Fibroblast of lung (primary cell): ENCODE measurements at places on chromosomes 3 and 15. TPM values are rescaled to one million over a fixed set of nuclear protein-coding genes. Genes with fewer than 3 reads are reported as not detected.

The SERF2 gene
- polyA plus RNA-seq, result 1,159 and 1,227 TPM in 2 replicates

The CHRM5 gene
- 0.01 and 0.03 TPM in 2 replicates for polyA plus RNA-seq

The TICRR gene
- 1.6 and 3.6 TPM in 2 replicates for polyA plus RNA-seq

The GOLGA8T gene
- polyA plus RNA-seq, result 0.03 TPM in 1 of 2 replicates, not detected in the other

GRCh38 chr3:55065331-55065730 is 137.5 kb upstream of the LRTM1 start:
- DNase-seq, result no peak
- H3K4me1 ChIP-seq, result no peaks in the 10 kb centered on the region
- no peaks in the 10 kb centered on the region for H3K27me3 ChIP-seq
- no peak overlapping the region for H3K4me3 ChIP-seq
- H3K27ac ChIP-seq, result no peak overlapping the region
- H3K36me3 ChIP-seq, result no peaks in the 10 kb centered on the region

The RTP1 gene
- not detected in 2 replicates for polyA plus RNA-seq

DNA sequence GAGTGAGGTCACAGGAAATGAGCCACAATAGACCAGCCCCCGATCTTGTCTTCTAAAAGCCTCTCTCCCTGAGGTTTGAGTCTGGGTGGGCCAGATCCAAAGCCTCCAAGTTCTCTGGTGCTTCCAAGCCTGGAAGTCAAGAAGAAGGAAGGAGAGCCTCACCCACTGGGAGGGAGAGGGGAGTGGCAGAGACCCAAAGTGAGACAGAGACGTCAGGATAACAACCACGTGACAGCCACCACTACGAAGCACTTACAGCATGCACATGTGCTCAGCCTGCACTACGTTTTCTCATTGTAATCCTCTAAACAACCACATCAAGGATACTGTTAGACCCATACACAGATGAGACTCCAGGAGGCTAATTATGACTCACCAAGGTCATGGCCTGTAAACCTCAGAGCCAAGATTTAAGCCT is 197.3 kb upstream of the LINGO1 start:
- no peak overlapping the region for H3K27ac ChIP-seq
- no peaks in the 10 kb centered on the region for H3K36me3 ChIP-seq

DNA sequence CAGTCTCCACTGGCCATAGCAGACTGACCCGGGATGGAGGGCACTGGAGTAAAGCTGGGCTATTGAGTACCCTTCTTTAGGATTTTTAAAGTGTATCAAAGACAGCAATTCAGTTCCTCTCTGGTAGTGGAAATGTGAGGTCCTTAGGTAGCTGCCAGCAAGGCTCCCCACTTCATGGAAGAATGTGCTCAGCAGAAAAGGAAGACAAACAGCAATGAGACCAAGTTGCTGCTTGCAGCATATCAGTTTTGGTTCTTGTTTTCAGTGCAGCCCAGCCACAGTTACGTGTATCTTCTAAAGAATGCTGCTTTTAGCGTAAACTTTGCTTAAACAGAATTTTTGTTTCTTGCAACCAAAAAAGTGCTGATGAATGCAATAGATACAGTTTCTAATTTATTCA is 374.0 kb upstream of the CBLB start:
- no peak overlapping the region for H3K27ac ChIP-seq
- no peak for DNase-seq
- no peaks in the 10 kb centered on the region for H3K27me3 ChIP-seq
- no peaks in the 10 kb centered on the region for H3K4me1 ChIP-seq
- no peak overlapping the region for H3K4me3 ChIP-seq
- H3K36me3 ChIP-seq, result no peaks in the 10 kb centered on the region

The PLXND1 gene
- 41.0 and 89.6 TPM in 2 replicates for polyA plus RNA-seq

GRCh38 chr3:105499961-105500360 is 133.3 kb downstream of the ALCAM start:
- H3K4me3 ChIP-seq, result no peak overlapping the region
- H3K27ac ChIP-seq, result no peak overlapping the region
- H3K27me3 ChIP-seq, result no peaks in the 10 kb centered on the region

DNA sequence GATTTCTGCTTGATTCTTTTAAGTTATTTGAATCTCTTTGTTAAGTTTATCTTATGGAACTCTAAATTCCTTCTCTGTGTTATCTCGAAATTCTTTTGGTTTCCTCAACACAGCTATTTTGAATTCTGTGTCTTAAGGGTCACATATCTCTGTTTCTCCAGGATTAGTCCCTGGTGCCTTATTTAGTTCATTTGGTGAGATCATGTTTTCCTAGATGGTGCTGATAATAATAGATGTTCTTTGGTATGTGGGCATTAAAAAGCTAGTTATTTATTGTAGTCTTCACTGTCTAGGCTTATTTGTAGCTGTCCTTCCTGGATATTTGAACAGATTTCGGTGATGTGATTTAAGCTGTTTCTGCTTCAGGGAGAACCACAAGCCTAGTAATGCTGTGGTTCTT is 615.6 kb upstream of the NECTIN3 start:
- DNase-seq, result peak; percentile 5
- H3K27me3 ChIP-seq, result no peaks in the 10 kb centered on the region
- no peak overlapping the region for H3K4me3 ChIP-seq
- no peaks in the 10 kb centered on the region for H3K36me3 ChIP-seq
- no peaks in the 10 kb centered on the region for H3K4me1 ChIP-seq

DNA sequence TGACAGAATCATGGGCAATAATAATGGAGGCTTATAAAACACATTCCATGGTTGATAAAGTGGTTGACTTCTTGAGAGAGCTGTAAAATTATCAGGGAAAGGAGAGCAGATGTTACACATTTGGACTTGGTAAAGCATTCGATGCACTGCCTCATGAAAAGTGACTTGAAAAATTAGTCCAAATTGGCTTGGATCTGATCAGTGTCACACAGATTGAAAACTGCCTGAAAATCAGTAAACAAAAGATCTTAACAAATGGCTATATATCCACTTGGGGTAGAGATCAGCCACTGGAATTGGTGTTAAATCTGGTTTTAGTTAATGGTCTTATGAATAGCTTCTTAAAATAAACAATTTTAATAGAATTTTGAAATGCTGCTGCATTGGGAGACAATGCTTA is 20.3 kb downstream of the SHOX2 start:
- H3K36me3 ChIP-seq, result no peaks in the 10 kb centered on the region
- no peaks in the 10 kb centered on the region for H3K4me1 ChIP-seq
- H3K27me3 ChIP-seq, result no peaks in the 10 kb centered on the region
- no peak overlapping the region for H3K27ac ChIP-seq
- H3K4me3 ChIP-seq, result no peak overlapping the region
- DNase-seq, result no peak

DNA sequence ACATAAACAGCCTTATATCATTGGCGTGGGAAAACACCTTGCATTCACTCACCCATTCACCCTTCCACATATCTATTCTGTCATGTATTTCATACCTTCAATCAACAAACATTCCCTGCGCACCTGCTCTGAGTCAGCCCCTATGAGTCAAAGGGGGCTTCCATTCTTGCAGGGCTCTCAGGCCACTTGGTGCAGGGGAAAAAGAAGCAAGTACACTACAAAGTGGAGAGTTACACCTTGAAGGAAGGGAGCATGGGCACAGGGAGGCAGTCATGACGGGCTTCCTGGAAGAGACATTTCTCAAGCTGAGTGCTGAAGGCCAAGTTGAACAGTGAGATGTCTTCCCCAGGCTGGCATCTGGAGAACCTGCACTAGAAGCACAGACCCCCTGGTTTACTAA is 4.6 kb upstream of the AMOTL2 start:
- H3K27ac ChIP-seq, result no peak overlapping the region
- H3K36me3 ChIP-seq, result no peaks in the 10 kb centered on the region
- no peak for DNase-seq
- peaks cover 4% of the 10 kb centered on the region for H3K4me1 ChIP-seq

DNA sequence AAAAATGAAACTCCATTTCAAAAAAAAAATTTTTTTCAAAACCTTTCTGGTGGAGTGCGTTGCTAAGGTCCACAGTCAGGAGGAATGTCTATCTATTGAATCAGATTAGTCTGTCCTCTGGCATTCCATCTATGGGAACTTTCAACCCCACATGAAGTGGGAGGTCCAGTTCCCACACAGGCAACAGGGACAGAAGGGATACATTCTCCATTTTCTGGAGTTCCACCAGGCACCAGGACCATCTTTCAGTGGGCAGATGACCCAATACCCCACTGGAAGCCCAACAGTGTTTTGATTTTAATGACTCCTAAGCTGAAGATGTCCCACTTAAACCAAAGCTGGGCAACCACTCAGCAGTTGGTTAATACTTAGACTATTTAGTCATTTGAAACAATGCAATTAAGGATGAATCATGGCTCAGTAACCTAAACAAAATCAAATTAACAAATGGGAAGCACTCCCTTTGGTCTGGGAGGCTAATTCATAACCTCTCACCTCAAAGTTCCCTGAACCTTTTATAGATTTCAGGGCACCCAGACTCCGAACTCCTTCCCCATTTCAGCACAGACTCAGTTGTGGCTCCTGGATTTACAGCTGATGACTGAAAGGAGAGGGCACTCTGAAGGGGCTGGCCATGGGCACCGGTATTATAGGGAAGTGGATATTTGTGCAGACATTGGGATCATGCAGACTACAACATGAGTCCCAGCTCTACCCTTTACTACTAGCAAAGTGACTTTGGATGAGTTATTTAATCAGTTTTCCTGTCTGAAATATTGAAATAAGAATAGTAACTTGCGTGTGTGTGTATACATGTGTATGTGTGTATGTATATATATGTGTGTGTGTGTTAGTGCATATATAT is 264.3 kb upstream of the LRTM1 start:
- peak overlapping the region; percentile 72 for H3K27ac ChIP-seq
- H3K27me3 ChIP-seq, result no peaks in the 10 kb centered on the region
- peaks cover 13% of the 10 kb centered on the region for H3K4me1 ChIP-seq
- H3K4me3 ChIP-seq, result no peak overlapping the region
- H3K36me3 ChIP-seq, result no peaks in the 10 kb centered on the region

The AHSG gene
- not detected in 2 replicates for polyA plus RNA-seq

- H3K36me3 ChIP-seq, result no peaks in the 10 kb centered on the region
- peaks cover 7% of the 10 kb centered on the region for H3K4me1 ChIP-seq
- peak; percentile 59 for DNase-seq
- H3K27me3 ChIP-seq, result no peaks in the 10 kb centered on the region
- H3K4me3 ChIP-seq, result no peak overlapping the region
These were observed 36.0 kb upstream of the CBLB start for GRCh38 chr3:105904678-105905284.

GRCh38 chr3:131535131-131535530 is 32.4 kb upstream of the MRPL3 start:
- peak; percentile 20 for DNase-seq
- H3K4me3 ChIP-seq, result no peak overlapping the region
- no peaks in the 10 kb centered on the region for H3K4me1 ChIP-seq
- no peaks in the 10 kb centered on the region for H3K36me3 ChIP-seq
- no peaks in the 10 kb centered on the region for H3K27me3 ChIP-seq

- H3K27me3 ChIP-seq, result peaks cover 5% of the 10 kb centered on the region
- no peaks in the 10 kb centered on the region for H3K36me3 ChIP-seq
- H3K4me1 ChIP-seq, result no peaks in the 10 kb centered on the region
- H3K27ac ChIP-seq, result no peak overlapping the region
These were observed 54.5 kb downstream of the ACAD9 start for GRCh38 chr3:128933922-128934253.

GRCh38 chr3:143851331-143852017 is 3.2 kb upstream of the SLC9A9 start:
- H3K36me3 ChIP-seq, result no peaks in the 10 kb centered on the region
- no peak overlapping the region for H3K4me3 ChIP-seq
- DNase-seq, result no peak
- H3K4me1 ChIP-seq, result peaks cover 19% of the 10 kb centered on the region
- H3K27me3 ChIP-seq, result no peaks in the 10 kb centered on the region
- H3K27ac ChIP-seq, result no peak overlapping the region

GRCh38 chr3:78004571-78004970 is 964.7 kb downstream of the ROBO2 start:
- no peaks in the 10 kb centered on the region for H3K36me3 ChIP-seq
- no peak for DNase-seq

DNA sequence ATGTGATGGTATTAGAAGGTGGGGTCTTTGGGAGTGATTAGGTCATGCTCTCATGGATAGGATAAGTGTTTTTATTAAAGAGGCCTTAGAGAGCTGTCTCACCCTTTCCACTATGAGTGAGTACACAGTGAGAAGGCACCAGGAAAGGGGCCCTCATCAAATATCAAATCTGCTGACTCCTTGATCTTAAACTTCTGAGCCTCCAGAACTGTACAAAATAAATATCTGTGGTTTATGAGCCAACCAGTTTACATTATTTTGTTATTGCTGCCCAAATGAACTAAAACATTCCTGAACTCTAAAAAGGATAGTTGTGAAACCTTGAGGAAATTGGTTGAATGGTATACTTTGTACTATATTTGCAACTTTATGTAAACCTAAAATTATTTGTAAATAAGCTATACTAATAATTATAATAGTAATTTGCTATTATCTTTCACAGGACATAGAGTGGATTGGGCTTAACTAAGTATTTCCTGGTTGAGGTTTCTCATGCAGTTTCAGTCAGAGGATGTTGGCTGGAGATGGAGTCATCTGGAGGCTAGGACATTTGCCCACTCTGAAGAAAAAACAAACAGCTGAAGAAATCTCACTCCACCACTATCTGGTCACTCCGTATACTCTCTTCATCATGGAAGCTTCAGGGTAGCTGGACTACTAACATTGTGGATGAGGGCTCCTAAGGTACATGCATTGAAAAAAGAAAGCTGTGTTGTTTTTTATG is 1068.6 kb upstream of the CADM2 start:
- H3K4me3 ChIP-seq, result no peak overlapping the region
- no peaks in the 10 kb centered on the region for H3K27me3 ChIP-seq
- DNase-seq, result peak; percentile 65
- H3K4me1 ChIP-seq, result no peaks in the 10 kb centered on the region
- H3K27ac ChIP-seq, result no peak overlapping the region

The NPAP1 gene
- not detected in 2 replicates for polyA plus RNA-seq

The AGTR1 gene
- polyA plus RNA-seq, result 1.6 and 3.9 TPM in 2 replicates

DNA sequence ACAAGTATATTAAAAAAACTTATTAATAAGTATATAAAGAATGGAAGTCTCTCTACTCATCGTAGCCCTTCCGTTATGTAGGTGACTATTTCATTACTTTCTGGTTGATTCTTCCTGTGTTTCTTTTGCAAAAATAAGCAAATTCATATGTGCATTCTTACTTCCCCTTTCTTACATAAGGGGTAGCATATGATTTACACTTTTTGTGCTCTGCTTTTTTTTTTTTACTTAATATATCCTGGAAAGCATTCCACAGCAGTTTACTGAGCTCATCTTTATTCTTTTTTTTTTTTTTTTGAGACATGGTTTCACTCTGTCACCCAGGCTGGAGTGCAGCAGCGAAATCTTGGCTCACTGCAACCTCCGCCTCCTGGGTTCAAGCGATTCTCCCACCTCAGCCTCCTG is 12.9 kb downstream of the SCAMP5 start:
- DNase-seq, result no peak
- H3K36me3 ChIP-seq, result no peaks in the 10 kb centered on the region
- peaks cover 7% of the 10 kb centered on the region for H3K27me3 ChIP-seq
- H3K4me1 ChIP-seq, result no peaks in the 10 kb centered on the region
- no peak overlapping the region for H3K27ac ChIP-seq

The MCF2L2 gene
- 0.05 and 0.08 TPM in 2 replicates for polyA plus RNA-seq

GRCh38 chr15:90002428-90002844 is 1.3 kb downstream of the ZNF710 start:
- no peaks in the 10 kb centered on the region for H3K27me3 ChIP-seq
- H3K36me3 ChIP-seq, result no peaks in the 10 kb centered on the region
- H3K4me3 ChIP-seq, result peak overlapping the region; percentile 75
- peaks cover 35% of the 10 kb centered on the region for H3K4me1 ChIP-seq
- peak overlapping the region; percentile 96 for H3K27ac ChIP-seq
